ENCODE measurements at places on chromosomes 11 and 22.

- DNase-seq = no peak
Measured at GRCh38 chr11:119157063-119157462, 8.2 kb downstream of the ABCG4 start.

- peak; percentile 39 for DNase-seq
Measured at GRCh38 chr11:44943118-44943517, 7.6 kb downstream of the TP53I11 start.

DNA sequence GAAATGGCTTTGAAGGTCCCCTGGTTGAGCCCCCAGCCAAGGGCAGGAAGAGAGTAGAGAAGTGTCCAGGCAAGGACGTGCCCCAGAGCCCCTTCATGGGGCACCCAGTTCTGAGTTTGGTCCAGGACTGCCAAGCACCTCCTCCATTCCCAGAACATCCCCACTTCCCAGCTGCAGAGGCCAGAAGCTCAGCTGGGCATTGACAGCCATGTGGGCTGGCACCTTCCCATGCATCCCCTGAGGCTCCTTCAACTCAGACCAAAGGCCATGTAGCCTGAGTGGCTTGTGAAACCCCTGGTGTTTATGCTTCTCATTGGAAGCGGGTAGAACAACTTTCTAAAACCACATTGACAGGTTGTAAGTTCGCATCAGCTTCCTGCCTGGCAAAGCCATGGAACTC lies 789.6 kb downstream of the TBC1D22A start:
- no peak for DNase-seq

- no peak for DNase-seq
Measured at GRCh38 chr11:16572945-16573344, 165.5 kb upstream of the C11orf58 start.

DNA sequence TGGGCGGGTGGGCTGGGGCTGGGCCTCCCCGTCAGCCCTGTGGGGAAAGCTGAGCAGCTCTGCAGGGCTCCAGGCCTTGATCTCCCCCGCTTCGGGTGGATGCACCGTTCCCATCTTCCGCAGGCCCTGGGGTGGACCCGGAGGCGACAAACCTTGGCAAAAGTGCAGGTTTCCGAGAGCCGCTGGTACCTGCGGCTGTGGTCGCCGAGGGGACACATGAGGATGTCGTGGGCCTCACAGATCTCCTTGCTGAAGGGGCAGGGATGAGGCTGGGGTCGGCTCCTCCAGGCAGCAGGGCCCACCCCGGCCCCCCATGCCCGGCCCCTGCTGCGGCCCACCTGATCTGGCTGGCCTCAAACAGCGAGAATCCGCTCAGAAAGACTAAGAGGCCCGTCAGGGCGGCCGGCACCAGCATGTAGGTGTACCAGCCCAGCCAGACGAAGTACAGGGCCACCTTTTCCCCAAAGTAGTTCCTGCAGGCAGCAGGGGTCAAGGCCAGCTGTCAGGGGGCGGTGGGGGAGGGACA lies 11.8 kb downstream of the ANO9 start:
- DNase-seq = no peak

- no peak for DNase-seq
Measured at GRCh38 chr11:134535029-134536025, 123.3 kb upstream of the B3GAT1 start.

DNA sequence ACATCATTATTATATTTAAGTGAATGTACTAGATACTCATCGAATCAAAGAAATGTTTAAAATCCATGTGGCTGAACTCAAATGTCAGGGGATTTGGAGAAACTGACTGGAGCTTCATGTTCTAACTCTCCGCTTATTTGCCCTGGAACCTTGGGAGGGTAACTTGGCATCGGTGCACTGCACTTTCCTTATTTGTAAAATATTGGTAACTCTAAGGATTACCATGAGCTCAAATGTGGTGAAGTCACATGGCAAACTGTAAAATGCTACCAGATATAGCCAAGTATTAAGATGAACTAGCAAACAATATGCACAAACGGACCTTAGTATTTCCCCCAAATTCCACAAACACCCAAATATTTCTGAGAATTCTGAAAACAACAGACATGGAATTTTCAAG lies 75.6 kb downstream of the ETS1 start:
- DNase-seq = no peak

GRCh38 chr11:69357458-69358397 lies 63.8 kb downstream of the MYEOV start:
- peak; percentile 15 for DNase-seq

DNA sequence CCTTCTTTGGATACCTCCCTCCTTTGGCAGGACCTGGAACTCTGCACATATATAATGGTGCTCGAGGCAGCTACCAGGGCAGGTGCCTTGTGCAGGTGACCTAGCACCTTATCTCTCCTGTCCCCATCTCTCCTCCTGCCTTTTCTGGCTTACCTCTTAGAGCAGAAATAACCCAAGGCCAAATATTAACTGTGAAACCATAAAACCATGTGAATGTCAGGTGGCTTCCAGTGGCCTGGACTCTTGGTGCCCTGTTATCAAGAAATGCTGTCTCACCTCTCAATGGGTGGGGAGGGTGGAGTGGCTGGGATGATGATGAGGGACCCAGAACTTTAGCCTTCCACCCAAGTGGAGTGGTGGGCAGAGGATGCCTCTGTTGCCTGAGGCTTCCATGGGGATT lies 42.9 kb downstream of the YWHAH start:
- no peak for DNase-seq

- no peak for DNase-seq
Measured at GRCh38 chr11:43122546-43122945, 189.2 kb upstream of the API5 start.

DNA sequence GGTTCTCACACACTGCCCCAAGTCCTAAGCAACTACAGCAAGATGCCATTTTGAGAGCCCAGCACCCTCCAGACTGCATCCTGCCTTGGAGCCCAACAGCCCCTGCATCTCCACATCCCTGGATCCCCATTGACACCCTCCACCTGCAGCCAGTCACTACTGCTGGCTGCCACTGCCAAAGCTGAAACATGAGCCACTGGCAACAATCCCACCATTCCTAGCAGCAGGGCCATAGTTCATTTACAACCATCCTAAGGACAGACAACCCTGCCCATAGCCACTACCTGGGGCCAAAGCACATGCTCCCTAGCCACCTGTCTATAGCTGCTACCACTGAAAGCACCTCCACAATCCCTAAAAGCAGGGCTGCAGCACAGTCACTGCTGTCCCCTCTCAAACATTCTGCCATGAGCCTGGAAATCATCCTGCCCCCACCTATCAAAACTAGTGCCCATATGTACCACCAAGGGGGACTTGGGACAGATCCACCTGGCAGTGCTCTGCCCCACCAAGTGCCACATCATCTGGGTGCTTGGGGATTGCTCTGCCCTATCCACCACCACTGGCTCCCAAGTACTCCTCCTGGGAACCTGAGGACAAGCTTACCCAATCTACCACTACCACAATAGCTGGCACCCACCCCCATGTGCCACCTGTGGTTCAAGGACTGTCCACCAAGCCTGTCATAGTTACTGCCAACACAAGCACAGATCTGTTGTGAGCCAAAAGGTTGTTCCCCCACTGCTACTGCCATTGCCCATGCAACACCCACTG lies 138.8 kb upstream of the SOX6 start:
- no peak for DNase-seq

GRCh38 chr11:111513240-111513605 lies 1.0 kb upstream of the BTG4 start:
- DNase-seq = no peak
